ENCODE measurements at places on chromosomes 13 and 19. TPM values are rescaled to one million over a fixed set of nuclear protein-coding genes. Genes with fewer than 3 reads are reported as not detected.

DNA sequence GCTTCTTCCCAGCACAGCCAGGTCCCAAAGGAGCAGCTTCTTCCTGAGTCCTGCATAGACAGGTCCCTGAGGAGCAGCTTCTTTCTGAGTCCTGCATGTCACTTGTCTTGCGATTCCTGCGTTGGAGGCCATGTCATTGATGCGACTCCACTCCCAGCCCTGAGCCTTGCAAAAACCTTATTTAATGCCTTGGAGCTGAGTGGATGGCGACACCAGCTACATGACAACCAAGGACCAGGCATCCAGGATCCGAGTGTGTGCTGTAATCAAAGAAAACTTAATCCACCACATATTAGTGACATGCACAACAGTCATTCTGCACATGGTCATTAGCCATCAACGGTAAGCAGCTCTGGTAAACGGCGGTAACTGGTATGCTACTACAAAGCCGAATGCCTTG is 315.8 kb downstream of the TEX29 start:
- H3K27me3 ChIP-seq = no peaks in the 10 kb centered on the region
- no peak overlapping the region for H3K4me3 ChIP-seq
- no peak for DNase-seq
- H3K4me1 ChIP-seq = peaks cover 5% of the 10 kb centered on the region

- H3K27me3 ChIP-seq = no peaks in the 10 kb centered on the region
- H3K4me1 ChIP-seq = no peaks in the 10 kb centered on the region
- no peak overlapping the region for H3K4me3 ChIP-seq
- no peak overlapping the region for H3K27ac ChIP-seq
These were observed 634.4 kb upstream of the KLF12 start for GRCh38 chr13:74768521-74769085.

GRCh38 chr19:29001141-29001581 is 211.8 kb downstream of the UQCRFS1 start:
- DNase-seq = no peak
- H3K4me1 ChIP-seq = peaks cover 24% of the 10 kb centered on the region
- H3K27me3 ChIP-seq = no peaks in the 10 kb centered on the region
- H3K4me3 ChIP-seq = no peak overlapping the region
- no peak overlapping the region for H3K27ac ChIP-seq

- DNase-seq = no peak
- no peak overlapping the region for H3K27ac ChIP-seq
- no peaks in the 10 kb centered on the region for H3K27me3 ChIP-seq
These were observed 5.8 kb upstream of the PAK4 start for GRCh38 chr19:39119830-39120229.

- no peaks in the 10 kb centered on the region for H3K27me3 ChIP-seq
- H3K36me3 ChIP-seq = peaks cover 10% of the 10 kb centered on the region
- no peak for DNase-seq
- H3K27ac ChIP-seq = no peak overlapping the region
- no peaks in the 10 kb centered on the region for H3K4me1 ChIP-seq
These were observed 30.2 kb downstream of the MAP4K1 start for GRCh38 chr19:38587562-38587961.

DNA sequence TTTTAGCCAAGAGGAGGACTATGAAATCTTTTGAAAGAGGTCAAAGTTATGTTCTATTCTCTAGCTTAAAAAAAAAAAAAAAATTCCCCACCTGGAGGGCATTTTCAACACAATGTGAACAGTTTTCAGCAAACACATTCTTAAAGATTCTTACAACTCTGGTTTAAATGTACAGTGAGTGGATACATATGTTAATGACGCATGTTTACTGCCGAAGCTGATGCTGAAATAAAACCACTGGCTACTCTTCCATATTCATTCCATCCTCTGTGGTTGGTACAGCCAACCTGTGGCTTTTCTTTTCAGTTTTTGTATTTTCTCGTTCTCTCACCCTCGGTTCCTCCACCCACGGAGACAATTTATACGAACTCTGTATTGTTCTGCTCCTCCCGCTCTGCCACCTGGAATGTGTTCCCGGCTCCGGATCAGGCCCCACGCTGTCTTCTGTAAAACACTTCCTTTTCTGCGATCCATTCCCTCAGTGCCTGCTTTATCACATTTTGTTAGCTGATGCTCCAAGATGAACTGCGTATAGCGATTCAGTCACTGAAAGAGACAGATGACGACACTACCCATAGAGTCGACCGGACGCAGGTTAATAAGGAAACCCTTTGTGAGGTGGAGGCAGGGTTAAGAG is 466.4 kb upstream of the ARGLU1 start:
- H3K4me3 ChIP-seq = no peak overlapping the region
- DNase-seq = no peak
- H3K36me3 ChIP-seq = no peaks in the 10 kb centered on the region
- H3K27me3 ChIP-seq = no peaks in the 10 kb centered on the region

The CATSPERD gene
- total RNA-seq = not detected

The EVI5L gene
- total RNA-seq = 36.1 TPM

The RFXAP gene
- total RNA-seq = 4.7 TPM

The MTUS2 gene
- 8.6 TPM for total RNA-seq

The FLT3 gene
- total RNA-seq = 7.8 TPM

The MIA gene
- total RNA-seq = 7.9 TPM

All from spinal cord (tissue), 10 donors.